ENCODE measurements at places on chromosomes 11 and 22.

DNA sequence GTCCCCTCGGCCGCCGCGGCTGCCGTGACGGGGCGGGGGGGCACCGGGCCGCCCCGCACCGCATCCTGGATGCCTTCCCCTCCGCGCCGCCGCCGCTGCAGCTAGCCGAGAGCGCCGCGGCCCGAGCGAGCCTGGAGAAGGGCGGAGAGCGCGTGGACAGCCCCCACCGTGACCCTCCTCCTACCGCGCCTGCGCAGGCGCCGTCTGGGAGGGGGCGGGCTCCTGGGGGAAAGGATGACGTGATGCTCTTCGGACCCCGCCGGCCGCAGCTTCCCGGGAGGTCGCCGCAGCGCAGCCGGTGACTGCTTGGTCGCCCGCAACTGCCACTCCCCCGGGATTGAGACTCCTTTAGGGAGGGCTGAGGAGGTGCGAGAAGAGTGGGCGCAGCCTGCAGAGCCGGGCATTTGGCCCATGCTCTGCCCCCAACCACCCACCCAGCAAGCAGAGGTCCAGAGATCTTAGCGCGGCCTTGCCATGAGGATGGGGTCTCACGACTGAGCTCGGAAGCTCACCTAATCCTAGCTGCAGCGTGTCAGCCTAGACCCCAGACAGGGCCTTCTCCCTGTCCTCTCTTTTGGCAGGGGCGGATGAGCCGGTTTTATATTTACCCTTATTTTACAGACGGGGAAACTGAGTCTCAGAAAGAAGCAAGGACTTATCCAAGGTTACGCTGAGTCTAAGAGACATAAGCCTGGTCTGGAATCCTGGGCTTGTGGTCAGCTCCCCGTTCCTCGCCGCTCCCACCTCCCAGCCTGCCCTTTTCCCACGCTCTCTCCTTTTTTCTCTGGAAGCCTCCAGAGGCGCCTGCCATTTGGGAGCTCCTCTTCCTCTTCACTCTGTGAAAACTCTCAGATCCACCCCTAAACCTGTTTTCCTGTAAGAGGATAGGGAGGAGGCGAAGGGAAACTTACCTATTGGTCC lies at the start of gene DENND5A:
Gene DENND5A, minus strand, starts transcription at position 140 of the 921 bp plus-strand sequence. CDS start 281 bp downstream, outside the sequence.
- peak; percentile 61 for DNase-seq

DNA sequence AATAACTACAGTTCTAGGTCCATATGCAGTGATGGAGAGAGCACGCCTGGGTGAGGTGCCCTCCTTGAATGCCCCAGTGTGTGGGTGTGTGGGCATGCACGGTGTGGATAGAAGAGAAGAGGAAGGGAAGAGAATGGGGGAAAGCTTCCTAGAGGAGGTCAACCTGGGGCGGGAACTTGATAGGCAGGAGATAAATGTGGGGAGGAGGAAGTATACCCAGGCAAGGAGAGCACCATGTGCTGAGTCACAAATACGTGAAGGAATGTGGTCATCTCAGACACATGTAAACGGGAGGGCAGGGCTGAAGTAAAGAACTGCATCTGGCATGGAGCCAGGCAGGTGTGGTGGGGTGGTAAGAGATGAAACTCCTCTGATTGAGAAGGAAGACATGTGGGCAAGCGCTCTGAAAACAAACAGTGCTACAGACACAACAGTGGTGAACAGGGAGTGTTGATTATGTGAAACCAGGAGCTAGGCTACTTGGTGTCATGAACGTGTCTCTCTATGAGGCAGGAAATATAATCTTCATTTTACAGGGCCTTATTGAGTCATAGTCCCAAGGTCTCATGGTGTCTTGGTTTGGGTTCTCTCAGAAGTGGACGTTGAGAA lies 61.5 kb upstream of the EED start:
- DNase-seq: no peak

GRCh38 chr11:72378704-72379383 lies 55.5 kb downstream of the CLPB start:
- DNase-seq: no peak

GRCh38 chr22:38599466-38599865 lies 29.5 kb upstream of the DMC1 start:
- DNase-seq: no peak

DNA sequence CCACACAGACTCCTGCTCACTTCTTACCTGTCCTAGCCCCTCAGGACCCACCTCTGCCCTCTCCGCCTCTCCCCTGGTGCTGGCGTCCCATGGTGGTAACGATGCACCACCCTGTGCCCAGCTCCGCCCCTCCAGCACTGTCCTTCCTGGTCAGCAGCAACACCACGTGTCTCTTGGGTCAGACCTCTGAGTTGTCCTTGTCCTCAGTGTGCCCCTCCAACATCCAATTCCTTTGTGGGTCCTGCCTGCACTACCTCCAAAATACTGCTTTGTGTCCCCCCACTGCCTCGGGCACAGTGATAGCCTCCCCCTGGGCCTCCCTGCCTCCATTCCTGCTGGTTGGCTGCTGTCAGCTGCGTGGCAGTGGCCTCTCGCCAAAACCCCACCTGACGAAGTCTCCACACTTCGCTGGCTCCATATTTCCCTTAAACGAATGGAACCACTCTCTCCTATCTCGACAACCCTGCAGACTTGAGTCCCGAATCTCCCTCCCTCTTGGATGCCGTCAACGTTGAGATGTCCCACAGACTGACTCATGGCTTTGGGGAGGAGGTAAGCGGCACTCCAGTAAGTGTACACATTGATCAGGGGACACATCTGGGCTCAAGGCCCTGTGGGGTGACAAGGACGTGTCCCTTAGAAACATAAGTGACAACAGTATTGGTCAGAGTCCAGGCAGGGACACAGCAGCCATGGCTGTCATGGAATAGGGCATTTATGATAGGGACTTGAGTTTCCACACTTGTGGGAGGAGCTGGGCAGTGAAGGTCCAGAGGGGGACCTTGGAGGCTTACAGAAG lies 42.8 kb downstream of the SHISAL1 start:
- DNase-seq: no peak
